ENCODE measurements at places on chromosomes 1 and 21. TPM values are rescaled to one million over a fixed set of nuclear protein-coding genes. Genes with fewer than 3 reads are reported as not detected.

GRCh38 chr1:31434979-31435378, 22.0 kb downstream of the SERINC2 start:
- no peak for DNase-seq

Gene DYNLT5
- 4.5 TPM for total RNA-seq

DNA sequence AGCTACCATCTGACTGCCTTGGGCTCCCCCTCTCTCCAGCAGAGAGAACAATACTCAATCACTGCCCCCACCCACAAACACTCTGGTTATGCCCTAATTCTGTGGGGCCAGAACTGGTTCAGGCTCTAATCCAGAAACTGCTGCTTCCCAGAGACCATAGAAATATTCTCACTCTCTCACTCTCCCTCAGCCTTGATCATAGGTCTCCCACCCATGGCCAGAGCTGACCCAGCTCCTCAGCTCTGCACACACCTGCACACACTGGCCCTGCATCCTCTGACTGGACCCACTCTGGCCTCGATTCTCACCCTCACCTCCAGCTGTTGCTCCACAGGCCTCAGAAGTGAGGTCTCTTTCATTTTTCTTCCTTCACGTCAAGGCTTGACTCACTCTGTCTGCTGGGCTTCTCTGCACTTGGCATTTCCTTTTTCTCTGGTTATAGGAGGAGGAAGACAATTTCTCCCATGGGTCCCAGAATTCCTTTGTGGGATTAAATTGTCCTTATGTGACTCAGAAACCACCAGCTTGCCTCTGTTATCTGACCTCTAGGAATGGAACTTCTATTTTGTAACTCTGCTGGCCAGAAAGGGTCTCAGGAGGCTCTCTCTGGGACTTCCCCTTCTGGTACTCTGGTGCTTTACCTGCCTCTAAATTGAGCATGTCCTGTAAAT, 15.6 kb upstream of the ZMYM6 start:
- no peak for DNase-seq

DNA sequence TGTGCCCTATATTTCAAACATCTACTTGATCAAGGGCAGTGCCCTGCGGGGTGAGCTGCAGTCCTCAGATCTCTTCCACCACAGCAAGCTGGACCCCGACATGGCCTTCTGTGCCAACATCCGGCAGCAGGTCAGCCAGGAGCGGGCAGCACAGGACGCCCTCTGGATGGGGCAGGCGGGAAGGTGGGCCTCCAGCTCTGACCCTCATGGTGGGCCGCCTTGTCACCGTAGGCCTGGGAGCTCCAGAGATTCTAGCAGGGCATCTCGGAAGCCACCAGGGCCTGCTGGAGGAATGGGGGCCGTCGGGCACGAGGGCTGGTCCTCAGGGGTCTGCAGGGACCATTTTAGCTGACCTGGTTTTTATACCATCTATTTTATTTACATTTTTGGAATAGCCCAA, 15.6 kb upstream of the MFN2 start:
- DNase-seq: no peak

DNA sequence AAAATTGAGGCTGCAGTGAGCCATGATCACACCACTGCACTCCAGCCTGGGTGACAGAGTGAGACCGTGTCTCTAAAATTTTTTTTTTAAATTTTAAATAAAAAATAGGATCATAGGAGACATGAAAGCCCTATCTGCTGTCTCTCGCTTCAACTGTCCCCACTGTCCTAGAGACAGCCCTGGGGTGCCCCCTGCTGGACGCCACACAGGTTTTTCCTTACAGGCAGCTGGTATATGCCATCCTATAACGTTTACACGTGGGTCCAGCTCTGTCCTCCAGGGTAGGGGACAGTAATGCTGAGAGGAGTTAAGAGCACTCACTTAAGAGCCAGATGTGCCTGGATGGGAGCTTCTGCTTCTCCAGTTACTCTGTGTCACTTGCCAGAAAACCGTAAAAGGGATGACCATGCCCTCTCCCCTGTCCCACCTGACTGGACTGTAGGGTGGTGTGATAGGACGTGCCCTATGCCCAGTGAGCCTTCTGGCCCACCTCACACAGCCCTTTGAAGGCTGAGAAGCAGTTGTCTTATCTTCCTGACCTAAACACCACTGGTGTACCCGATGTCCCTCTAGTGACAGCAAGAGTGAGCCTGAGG, 8.5 kb downstream of the FBXO2 start:
- DNase-seq: no peak

DNA sequence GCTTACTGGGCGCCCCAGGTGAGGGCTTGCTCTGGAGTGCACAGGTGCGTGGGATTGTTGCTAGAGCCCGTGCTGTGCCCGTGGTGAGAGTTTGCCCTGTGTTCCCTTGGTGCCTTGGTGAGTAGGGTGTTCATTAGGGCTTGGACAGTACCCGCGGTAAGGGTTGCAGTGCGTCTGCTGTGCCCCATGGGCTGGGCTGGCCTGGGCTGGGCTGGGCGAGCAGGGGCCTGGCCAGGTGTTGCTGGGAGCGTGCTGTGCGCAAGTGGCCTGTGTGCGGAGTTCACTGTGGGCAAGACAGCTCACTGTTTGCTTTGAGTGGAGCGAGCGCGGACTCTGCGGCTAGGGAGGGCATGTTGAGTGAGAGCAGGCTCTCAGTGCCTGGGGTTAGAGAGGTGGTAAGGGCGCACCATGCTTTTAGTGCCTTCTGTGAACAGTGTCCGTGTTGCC, 725 bp downstream of the CR1L start:
- no peak for DNase-seq

GRCh38 chr1:1042835-1043234, 22.9 kb downstream of the AGRN start:
- DNase-seq: no peak

DNA sequence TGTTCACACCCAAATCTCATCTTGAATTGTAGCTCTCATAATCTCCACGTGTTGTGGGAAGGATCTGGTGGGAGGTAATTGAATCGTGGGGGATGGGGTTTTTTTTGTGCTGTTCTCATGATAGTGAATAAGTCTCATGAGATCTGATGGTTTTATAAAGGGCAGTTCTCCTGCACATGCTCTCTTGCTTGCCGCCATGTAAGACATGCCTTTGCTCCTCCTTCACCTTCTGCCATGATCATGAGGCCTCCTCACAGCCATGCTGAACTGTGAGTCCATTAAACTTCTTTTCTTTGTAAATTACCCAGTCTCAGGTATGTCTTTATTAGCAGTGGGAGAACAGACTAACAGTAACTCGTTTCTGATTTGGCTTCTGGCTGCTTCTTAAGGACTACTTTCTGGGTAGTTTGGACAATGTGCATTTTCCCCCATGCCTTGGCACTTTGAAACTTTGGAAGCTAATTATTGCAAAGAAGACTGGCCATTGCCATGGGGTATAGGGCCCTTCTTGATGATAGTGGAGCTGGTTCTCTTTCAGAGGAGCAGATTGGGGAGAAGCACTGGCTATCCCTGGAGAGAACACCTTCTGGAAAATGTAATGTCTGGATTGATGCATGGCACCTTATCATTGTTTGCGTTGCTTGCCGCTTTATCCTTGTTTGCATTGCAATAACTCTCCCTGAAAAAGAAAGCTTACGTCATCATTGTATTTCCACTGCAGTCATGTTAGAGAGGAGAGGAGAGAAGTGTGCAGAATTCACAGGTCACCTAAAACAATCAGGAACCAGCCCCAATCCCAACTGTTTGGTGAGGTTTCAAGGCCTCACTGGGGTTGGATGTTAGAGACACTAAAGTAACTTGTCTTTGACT, 5.9 kb downstream of the CNIH3 start:
- no peak for DNase-seq

DNA sequence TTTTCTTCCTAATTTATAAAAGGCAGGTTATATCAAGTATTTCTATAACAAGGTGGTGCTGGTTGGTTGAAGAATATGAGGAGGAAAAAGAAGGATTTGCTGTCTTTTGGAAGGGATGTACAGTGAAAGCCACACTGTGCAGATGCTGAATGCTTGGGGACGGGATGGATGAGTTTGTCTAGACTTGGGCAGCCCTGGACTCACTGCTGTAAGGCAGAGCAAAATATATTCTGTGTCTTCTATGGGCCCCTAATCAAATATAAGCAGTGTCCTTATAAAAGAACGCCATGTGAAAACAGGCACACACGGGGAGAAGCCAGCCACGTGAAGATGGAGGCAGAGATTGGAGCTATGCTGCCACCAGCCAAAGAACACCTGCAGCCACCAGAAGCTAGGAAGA, 47.4 kb downstream of the PHC2 start:
- DNase-seq: no peak

Gene KPRP
- 0.89 TPM for total RNA-seq

DNA sequence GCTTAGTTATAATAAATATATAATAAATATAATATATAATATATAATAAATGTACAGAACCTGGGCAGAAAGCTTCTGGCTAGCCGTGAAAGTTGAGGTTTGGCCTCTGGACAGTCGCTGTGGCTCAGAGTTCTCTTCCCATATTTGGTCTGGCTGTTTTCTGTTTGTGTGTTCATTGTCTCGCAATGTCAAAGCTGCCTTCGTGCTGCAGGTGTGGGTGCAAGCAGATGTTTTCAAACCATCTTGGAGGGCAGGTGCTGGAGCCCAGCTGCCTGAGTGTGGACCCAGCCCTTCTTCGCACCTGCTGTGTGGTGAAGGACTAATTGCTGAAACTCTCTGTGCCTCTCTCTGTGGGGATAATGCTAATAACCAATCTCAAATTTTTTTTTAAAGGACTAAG, 3.6 kb upstream of the CSTB start:
- DNase-seq: no peak

GRCh38 chr1:1754051-1754815, 24.0 kb downstream of the NADK start:
- DNase-seq: no peak

GRCh38 chr1:221850470-221851187, 108.7 kb upstream of the DUSP10 start:
- DNase-seq: no peak

Gene NMNAT2
- 0.79 TPM for total RNA-seq

- no peak for DNase-seq
Observed at GRCh38 chr1:167221126-167221737, 546 bp downstream of the POU2F1 start.

Gene KDM1A
- total RNA-seq: 76.7 TPM

DNA sequence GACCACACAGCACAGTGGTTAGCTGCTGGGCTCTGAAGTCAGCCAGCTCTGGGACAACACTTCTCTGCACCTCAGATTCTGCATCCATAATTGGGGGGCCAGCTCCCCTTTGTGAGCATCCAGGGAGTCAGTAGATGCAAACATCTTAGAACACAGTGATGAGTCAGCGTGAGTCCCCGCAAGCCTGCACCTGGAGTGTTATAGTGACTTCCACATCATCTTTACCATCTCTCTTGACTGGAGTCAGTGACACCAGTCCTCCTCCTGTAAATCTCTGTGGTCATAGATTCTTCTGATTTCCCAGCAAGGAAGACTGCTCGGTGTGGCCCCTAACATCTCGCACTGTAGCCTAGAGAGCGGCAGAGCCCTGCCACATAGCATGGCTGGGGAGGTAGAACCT, 13.9 kb upstream of the EDN2 start:
- no peak for DNase-seq

- no peak for DNase-seq
Observed at GRCh38 chr1:180269645-180270529, 39.8 kb downstream of the LHX4 start.

Gene NVL
- total RNA-seq: 33.7 TPM
